Lung (tissue), 17 donors: ENCODE measurements at places on chromosomes 1 and 21. TPM values are rescaled to one million over a fixed set of nuclear protein-coding genes. Genes with fewer than 3 reads are reported as not detected.

GRCh38 chr1:27065999-27066630 is 53.5 kb upstream of the TENT5B start:
- no peak for DNase-seq

DNA sequence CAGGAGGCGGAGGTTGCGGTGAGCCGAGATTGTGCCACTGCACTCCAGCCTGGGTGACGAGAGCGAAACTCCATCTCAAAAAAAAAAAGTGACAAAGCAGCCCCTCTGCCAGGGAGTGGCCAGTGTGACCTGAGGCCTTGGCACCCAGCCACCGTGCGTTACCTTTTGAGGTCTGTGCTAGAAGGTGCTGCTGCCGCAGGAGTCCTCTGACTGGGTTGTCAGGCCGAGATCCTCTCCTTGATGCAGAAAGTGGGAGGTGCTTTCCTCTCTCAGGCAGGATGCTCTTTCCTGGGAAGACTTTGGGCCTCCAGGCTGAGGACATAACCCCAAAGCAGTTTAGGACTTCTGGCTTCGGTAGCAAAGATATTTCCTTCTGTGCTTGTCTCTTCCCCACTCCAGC is 280.5 kb upstream of the VAMP3 start:
- no peak for DNase-seq

DNA sequence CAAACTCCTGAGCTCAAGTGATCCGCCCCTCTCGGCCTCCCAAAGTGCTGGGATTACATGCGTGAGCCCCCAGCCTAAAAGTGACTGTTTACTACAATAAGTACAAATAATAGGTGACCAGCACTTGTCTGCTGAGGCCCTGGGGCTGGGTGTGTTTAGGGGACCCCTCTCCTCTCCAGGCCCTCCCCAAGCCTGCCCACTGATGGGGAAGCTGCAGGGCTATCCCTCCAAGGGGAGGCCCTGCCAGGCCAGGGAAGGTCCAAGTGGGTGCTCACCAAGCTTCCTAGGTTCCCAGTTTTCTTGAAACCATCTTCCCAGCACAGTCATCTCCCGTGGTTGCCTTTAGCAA is 60.7 kb downstream of the H3-3A start:
- no peak for DNase-seq

GRCh38 chr1:202081992-202082391 is 40.7 kb upstream of the GPR37L1 start:
- DNase-seq: peak; percentile 42

ARID1A gene
- 71.2 TPM for total RNA-seq

CFAP74 gene
- total RNA-seq: 7.3 TPM

- no peak for DNase-seq
These were observed 33.9 kb upstream of the PDC start for GRCh38 chr1:186494832-186495271.

- DNase-seq: no peak
These were observed 16.1 kb upstream of the FMOD start for GRCh38 chr1:203367057-203367456.

CD34 gene
- total RNA-seq: 81.9 TPM

GRCh38 chr1:84433258-84434080 is 35.2 kb downstream of the DNASE2B start:
- DNase-seq: peak; percentile 83

DNA sequence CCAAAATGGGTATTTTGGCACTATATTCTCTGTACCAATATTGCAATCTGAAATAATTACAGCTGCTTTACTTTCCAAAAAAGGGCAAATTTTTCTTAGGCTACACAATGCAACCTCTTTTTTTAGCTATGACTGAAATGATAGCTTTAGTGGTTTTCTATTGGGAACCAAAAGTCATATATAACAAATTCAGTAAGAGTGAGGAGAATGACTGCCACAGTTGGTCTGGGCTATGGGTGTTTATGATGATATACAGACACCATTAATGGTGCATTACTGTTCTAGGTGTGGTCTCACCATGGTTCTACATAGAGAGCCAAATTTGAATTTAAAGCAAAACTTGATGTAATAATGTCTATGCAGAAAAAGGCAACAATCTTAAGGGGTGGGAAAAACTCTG is 72.3 kb upstream of the PTBP2 start:
- DNase-seq: no peak

GRCh38 chr1:65003316-65003664 is 36.9 kb upstream of the JAK1 start:
- no peak for DNase-seq

DNA sequence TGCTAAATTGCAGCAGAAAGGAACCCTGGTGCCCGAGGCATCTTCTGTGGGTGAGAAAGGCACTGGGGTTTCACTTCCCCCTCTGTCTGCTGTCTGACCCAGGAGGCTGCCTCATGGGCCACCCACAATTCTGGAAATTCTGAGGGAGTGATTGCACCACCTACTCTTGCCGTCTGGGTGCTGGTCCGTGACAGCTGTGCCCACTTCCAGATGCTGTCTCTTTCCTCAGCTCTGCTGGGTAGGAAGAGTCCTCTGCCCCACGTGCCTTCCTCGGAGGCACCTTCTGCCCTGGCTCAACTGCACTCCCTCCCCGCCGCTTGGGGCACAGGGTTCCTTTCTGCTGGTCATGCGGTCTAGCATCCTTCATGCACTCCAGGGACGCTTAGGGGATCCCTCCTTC is 96.3 kb downstream of the ARHGEF10L start:
- DNase-seq: peak; percentile 27

DNA sequence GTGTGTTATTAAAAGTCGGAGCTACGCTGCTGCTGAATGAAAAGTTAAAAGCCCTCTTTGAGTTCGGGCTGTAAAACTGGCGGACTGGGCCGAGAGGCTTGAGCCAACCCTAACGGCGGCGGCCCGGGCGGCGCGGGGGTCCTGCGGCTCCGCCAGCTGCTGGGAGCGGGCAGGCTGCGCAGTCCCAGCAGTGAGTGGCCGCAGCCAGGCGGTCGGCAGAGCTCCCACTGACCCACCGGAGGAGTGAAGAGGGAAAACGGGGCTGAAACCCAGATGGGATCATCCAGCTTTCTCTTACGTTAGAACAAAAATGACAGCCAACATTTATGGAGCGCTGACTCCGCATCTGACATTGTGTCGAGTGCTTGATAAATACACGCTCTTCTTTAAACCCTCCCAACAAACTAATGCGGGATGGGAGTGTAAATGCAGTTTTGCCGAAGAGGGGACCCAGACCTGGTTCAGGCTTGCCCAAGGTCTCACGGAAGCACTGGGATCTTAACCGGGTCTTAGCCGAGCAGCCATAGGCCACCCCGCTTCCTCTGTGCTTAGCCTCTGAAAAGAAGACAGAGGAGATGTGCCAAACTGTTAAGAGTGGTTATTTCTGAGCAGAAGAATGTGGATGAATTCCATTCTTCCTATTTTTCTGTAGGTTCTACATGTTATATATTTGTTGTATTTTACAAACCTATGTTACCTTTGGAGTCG is 3.5 kb downstream of the GRHL3 start:
- peak; percentile 63 for DNase-seq

GRCh38 chr21:15353546-15353945 is 288.7 kb upstream of the NRIP1 start:
- DNase-seq: no peak

GRCh38 chr1:150532860-150533259 is 16.3 kb upstream of the ADAMTSL4 start:
- no peak for DNase-seq

DNA sequence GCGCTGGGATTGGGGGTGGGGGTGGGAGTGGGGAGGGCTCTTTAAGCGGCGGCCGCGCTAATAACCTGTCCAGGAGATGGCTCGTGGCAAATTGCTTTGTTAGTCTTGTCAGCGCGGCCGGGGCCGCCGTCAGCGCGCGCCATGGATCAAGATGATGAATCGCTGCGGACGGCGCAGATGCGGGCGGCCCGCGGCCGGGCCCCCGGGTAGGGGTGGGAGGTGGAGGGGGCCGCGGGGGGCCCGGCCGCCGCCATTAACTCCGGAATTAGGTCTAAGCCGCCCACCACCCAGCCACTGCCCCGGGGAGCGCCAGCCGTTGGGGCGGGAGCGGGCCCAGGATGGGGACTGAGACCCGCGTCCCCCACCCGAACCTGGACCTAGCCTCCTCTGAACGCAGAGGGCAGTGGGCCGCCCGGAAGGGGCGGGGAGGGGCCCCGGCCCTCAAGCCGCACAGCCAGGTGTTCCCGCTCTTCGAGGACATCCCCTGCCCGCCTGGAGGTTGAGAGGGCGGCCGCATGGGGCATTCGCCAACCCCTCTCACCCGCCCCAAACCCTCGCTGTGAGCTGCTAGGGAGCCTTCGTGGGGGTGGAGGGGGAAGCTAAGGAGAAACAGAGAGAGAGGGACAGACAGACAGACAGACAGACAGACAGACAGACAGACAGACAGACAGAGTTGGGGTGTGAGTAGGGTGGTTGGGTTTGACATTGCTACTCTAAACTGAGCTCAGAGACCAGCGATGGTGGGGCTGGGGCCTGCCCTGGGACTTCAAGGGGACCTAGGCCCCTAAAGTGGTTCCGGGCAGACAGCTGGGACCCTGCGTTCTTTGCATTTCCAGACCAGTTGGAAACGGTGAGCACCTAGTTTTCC is 3.8 kb upstream of the DMBX1 start:
- no peak for DNase-seq

NEK2 gene
- total RNA-seq: 0.61 TPM

- DNase-seq: no peak
These were observed 246.2 kb downstream of the MRPL39 start for GRCh38 chr21:25361097-25361496.

- peak; percentile 13 for DNase-seq
These were observed 719.0 kb downstream of the RWDD3 start for GRCh38 chr1:95953015-95953414.

DNA sequence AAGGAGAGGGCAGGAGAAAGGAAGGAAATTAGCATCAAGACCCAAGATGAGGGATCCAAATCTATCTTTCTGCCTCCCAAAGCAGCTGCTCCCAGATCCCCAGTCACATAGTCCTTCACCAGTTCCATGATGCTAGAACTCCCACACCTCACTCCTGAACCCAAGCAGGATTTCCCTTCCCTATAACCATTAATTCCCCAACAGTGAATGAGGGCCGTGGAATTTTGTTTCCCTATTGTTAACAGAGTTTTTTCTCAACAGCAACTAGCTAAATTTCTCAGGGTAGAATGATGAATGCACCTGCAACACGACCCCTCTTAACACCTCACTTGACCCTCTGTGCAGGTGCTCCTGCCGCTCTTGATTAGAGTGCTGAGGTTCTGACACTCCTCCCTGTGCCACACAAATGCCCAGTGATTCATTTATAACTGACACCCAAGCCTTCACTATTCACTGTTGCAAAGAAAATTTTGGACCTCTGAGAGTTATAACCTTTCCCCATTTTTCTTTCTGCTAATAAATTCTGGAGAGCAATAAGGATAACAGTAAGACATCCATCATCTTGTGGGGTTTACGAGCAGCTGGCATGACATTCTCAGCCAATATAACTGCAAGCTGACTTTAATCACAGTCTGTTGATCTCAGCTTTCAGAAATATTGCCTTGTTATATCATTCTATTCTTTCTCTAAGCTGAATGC is 25.4 kb upstream of the NPL start:
- DNase-seq: no peak

- DNase-seq: no peak
These were observed 9.2 kb upstream of the H6PD start for GRCh38 chr1:9225411-9225785.

TEKT2 gene
- total RNA-seq: 21.3 TPM

KMO gene
- total RNA-seq: 2.2 TPM

DNA sequence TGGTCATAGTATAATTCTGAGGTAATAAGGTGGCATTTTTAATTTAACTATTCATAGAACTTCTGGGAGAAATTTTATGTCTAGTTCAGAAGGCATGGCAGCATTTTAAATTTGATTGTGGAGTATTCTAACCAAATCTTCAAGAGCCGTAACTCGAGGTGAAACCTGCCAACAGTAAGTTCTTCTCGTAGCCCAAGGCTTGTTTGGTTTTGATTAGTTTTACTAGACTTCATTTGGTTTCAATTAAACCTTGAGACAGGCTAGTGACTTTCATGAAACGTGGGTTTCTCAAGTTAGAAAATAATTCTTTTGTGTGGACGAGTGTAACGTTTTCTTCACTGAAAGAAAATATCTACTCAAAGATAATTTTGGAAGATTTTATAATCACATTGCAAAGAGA is 395.5 kb downstream of the USP25 start:
- DNase-seq: no peak

FCRL5 gene
- total RNA-seq: 5.9 TPM

DNA sequence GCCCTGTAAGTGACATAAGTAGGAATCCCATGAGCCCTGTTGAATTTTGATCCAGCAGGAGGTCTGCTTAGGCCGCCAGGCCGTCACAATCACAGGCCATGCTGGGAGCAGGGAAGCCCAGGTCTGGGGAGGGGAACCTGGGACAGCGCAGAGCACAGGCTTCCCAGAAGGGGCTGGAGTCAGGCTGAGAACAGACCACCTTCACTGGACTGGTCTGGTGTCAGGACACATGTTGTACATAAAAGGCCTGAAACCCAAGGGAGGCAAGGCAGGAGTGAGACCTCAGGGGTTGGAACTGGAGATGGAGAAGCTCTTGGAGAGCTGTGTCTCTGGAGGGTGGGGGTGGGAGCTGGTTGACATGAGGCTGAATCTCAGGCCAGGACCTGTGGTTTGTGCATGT is 63.3 kb upstream of the ARTN start:
- no peak for DNase-seq
